Fibroblast of villous mesenchyme (primary cell): ENCODE measurements at places on chromosomes 12 and 14. TPM values are rescaled to one million over a fixed set of nuclear protein-coding genes. Genes with fewer than 3 reads are reported as not detected.

- peak; percentile 86 for DNase-seq
Observed at GRCh38 chr14:64467101-64467500, 1.8 kb downstream of the AKAP5 start.

DNA sequence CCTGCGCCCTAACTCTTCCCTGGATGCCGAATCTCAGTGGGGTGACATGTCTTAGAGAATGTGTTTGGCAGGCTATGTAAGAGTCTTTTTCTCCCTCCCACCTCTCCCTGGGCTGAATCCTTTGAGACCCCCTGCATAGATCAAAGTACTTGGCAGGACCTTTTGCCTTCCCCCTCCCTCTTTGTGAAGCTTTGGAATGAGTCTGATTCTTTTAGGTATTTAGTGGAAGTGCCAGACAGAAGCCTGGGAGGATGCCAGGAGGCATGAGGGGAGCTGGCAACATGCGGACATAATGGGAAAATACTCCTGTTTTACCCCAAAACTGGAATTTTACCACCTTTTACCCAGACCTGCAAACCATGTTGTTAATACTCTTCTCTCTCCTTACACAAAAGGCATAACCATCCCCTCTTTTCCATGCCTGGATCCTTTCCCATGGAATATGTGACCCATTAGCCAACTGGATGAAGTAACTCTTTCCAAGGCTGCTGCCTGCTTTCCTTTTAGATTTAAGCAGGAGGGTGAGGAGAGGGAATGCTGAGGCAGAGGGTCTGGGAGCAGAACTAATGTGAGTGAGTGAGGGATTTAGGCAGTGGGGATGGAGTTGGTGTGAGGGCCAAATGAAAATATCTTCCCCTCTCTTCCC, 41.7 kb downstream of the TTLL5 start:
- no peak for DNase-seq

PGF gene
- 0.64 and 0.86 TPM in 2 replicates for total RNA-seq

MAX gene
- total RNA-seq, result 53.5 and 57.9 TPM in 2 replicates

- DNase-seq, result no peak
Observed at GRCh38 chr14:95495076-95495475, 21.4 kb downstream of the SYNE3 start.

GRCh38 chr14:32492457-32492856, 163.4 kb downstream of the AKAP6 start:
- no peak for DNase-seq

- DNase-seq, result no peak
Observed at GRCh38 chr14:65438266-65438933, 25.9 kb downstream of the FUT8 start.

DNA sequence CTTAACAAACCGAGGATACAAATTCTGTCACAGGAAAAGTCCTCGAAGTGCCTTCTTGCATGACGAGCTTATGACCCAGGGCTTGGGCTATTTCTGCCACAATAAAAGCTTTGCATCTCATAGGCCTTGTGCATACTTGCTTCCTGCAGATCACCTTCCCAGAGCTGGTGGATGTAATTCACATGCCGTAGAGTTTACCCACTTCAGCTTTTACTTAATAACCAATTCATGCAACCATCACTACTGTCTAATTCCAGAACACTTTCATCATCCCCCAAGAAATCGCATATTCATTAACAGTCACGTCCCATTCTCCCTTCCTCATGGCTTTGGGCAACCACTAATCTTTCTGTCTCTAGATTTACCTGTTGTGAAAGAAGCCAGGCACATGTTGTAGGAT, 9.0 kb upstream of the BDKRB1 start:
- no peak for DNase-seq
